ENCODE measurements at places on chromosomes 3 and 15.

DNA sequence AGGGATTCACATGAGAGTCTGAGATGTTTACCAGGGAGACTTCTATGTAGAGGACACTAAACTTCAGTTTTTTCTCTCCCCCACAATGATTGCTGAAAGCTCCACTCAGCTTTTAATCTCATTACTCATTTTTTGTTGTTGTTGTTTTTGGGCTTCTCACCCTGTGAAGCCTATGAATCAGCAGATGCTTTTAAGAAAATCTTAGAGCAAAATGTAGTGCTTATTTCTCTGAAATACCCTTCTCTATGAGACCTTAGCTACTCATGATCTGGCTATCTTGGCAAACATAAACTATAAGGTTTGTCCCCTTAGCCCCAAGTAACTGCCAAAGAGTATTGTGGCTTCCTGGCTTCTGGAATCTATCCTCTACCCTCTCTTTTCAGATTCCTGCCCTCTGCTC, 537.3 kb downstream of the OCA2 start:
- DNase-seq = no peak

DNA sequence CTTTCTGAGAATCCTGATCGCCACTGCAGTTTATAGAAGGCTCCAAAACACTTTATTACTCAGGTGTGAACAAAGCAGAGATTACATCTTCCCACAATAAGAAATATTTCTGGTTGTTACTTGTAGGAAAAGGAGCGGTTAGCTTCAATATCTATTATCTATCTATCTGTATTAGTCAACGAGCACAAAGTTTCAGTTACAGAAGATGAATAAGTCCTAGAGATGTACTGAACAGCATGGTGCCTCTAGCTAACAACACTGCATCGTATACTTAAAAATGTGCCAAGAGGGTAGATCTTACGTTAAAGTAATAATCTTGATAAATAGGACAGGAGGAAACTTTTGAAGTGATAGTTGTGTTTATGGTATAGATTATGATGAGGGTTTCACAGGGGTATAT, 10.9 kb upstream of the CCR3 start:
- DNase-seq = no peak

DNA sequence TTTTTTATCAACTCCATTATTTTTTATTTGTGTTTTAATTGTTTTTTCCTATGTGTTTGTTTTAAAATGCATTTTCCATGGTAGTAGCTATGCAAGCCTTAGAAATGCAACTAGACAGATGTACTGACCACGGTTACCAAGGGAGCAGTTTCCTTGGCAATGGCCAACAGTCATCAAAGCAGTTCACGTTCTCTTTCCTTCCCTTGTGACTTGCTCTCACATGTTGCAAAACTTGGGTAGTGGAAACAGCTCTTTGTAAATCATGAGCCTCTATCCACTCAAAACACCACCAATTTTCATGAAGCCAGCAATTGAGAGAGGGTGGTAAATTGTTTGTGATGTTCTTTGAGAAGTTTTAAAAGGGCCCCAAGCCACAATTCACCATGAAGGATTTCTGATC, 499.4 kb upstream of the MDFIC2 start:
- no peak for DNase-seq

- DNase-seq = no peak
Measured at GRCh38 chr15:72176159-72176558, 21.4 kb downstream of the GRAMD2A start.

GRCh38 chr3:42906070-42906847, at the start of gene ZNF662:
Gene ZNF662, plus strand, starts transcription at chr3:42906142. Its CDS starts 1,973 bp downstream, at chr3:42908115.
- DNase-seq = no peak

GRCh38 chr3:66603151-66603611, 102.4 kb upstream of the LRIG1 start:
- no peak for DNase-seq

GRCh38 chr3:151639418-151639740, 94.3 kb upstream of the AADACL2 start:
- DNase-seq = no peak

DNA sequence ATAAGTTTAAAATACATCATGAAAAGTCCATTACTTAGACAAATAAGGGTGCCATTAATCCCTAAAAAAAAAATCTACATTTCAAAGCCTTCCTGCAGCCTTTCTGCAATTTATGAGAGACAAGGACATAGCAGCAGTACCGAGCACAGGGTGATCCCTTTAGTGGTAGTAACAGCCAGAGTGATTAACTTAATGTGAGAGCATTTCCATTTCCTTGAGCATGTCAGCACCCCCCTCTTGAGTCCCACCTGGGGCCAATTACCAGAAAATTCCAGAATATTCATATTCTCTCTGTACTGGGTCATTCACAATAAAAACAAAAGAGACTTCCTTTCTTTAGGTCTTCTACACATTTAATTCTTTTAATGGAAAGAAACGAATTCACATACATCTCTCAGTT, 546.9 kb upstream of the CCDC54 start:
- no peak for DNase-seq
